HepG2 (cell line): ENCODE measurements at places on chromosomes 4 and X. TPM values are rescaled to one million over a fixed set of nuclear protein-coding genes. Genes with fewer than 3 reads are reported as not detected.

GRCh38 chr4:10960389-10960788, 275.8 kb upstream of the CLNK start:
- DNase-seq = no peak

DNA sequence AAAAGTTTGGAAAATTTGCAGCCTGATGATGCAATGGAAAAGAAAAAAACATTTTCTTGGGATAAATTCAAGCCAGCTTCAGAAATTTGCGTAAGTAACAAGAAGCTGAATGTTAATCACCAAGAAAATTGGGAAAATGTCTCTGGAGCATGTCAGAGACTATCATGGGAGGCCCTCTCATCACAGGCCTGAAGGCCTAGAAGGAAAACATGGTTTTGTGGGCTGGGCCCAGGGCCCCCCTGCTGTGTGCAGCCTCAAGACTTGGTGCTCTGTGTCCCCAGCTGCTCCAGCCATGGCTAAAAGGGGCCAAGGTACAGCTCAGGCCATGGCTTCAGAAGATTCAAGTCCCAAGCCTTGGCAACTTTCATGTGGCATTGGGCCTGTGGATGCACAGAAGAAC, 1049.8 kb upstream of the GRIA3 start:
- DNase-seq = no peak

DNA sequence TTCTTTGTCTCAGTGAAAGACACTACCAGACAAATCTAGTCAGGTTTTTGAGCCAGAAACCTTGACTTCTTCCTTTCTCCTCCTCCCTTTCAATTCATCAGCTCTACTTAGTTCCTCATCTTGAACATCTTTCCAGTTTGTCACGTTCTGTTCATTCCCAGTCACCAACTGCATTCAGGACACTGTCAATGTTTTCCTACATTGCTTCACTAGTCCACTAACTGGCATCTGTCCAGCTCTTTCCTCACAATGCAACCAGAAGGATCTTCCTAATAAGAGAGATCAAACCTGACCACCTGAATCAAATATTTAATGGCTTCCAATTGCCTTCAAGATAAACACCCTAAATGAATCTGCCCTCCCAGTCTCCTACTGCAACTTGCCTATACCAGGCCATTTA, 52.5 kb downstream of the SYNPO2 start:
- peak; percentile 18 for DNase-seq

GRCh38 chr4:86741846-86742245, 107.3 kb downstream of the SLC10A6 start:
- no peak for DNase-seq

- no peak for DNase-seq
Observed at GRCh38 chr4:126419266-126419665, 1104.5 kb downstream of the FAT4 start.

GRCh38 chr4:41297832-41298231, 41.1 kb downstream of the UCHL1 start:
- DNase-seq = no peak

DNA sequence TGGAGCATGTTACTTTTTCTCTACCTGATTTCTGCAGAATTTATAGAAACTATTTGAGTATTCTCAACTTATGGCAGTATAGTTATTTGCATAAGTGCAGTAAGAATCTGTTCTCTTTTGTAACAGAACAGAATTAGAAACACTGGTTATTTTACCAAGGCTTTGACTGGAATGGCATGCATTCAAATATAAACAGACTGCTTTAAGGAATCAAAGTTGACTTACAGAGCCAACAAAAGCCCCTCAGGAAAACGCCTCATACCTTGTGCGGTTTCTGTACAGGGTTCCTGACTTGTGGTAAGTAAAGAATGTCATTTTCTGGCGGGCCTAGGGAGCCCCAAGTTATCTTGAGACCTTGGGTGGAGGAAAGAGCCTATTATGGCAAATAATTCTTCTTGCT, 97.1 kb downstream of the GPR143 start:
- DNase-seq = no peak

DNA sequence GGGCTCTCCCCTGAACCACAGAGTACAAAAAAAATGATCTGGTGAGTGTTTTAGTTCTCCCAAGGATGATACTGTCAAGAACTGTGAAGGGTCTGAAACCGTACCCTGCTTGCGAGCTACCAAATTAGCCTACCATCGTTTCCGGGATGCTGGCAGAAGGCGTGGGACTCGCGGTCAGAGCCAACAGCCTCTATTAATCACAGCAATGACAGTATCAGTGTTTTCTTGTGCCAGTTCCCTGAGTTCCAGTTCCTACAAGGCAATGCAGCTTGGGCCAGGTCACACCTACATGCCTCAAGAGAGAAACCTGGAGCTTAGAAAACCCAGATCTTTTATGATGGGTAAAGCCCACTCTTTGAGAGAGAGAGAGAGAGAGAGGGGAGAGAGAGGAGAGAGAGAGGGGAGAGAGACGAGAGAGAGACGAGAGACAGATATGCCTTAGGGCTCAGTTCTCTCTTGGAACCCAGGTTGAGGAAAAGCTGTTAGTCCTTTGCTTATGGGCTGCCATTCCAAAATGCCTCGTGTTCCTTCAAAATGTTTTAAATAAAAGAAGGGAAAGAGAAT, 327.8 kb downstream of the ARHGAP10 start:
- DNase-seq = no peak

FAM184B gene
- 0.01 TPM in 1 of 2 replicates, not detected in the other for polyA plus RNA-seq

PDZD11 gene
- polyA plus RNA-seq = 42.9 and 47.0 TPM in 2 replicates

SPATA4 gene
- polyA plus RNA-seq = not detected in 2 replicates

DNA sequence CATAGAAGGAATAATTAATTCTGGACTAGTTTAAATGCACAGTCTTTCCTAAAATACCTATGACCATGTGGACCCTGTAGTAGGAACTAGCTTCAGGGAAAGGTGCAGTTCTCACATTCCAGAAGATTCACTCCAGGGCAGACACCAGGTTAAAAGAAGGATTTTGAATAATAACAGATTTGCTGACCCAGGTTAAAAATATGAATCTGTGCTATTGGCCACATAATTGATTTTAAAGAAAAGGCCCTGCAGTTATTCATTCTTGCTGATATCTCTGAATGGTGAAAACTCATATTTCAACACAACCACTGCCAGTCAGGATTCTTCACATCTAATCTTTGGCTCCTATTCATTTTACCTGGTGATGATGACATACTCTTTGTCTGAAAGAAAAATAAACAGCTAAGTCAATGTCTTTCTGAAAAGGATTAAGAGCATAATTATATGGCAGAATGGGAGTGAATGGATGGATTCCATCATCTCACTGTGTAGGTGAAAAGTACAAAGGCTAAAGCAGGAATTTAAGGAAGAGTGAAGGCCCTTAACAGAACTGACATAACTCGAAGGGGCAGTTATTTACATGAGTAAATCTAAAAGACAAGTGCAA, 432.8 kb downstream of the PDGFC start:
- no peak for DNase-seq

DNA sequence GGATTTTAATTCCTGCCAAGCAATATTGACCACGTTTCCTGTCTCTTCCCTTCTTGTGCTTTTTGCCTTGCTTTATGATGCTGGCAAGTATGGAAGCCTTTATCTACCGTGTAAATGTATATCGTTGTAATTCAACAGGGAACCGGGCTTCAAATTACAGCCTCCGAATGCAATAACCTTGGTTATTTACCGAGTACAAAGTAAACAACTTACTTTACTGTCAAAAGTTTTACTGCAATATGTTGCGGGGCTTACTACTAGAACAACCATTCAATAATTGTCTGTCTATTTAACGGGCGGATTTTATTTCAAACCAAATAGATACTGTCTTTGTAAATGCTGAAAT, 73.1 kb downstream of the PALLD start:
- DNase-seq = no peak

GPR34 gene
- not detected in 2 replicates for polyA plus RNA-seq

DNA sequence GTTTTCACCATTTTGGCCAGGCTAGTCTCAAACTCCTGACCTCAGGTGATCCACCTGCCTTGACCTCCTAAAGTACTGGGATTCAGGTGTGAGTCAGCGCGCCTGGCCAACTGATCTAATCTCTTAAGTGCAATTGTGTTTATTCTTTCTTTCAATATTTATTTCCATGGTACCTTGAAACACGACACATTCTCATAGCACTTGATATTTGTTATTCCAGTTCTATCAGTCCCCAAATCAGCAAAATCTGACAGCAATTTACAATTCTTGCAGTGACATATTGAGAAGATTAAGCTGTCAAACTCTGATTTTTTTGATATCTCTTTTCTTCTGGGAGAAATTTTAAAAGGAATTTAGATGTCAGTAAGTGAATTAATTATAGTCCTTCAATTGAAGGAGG, 218.1 kb upstream of the FAT4 start:
- no peak for DNase-seq

DNA sequence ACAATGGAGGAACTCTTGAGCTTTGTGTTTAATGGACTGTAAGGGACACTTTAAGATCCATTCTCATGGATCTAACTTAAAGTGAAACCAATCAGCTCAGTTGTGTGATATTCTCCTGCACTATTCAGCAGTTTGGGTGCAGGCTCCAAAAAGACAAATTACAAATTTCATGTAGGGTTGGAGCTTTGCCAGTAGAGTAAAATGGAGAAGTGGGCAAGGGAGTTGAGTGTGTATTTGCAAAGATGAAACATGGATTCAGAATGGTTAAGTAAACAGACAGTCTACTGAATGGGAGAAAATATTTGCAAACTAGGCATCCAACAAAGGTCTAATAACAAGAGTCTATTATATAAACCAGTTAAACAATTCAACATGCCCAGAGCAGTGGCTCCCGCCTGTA, 21.2 kb upstream of the MID2 start:
- DNase-seq = no peak

DNA sequence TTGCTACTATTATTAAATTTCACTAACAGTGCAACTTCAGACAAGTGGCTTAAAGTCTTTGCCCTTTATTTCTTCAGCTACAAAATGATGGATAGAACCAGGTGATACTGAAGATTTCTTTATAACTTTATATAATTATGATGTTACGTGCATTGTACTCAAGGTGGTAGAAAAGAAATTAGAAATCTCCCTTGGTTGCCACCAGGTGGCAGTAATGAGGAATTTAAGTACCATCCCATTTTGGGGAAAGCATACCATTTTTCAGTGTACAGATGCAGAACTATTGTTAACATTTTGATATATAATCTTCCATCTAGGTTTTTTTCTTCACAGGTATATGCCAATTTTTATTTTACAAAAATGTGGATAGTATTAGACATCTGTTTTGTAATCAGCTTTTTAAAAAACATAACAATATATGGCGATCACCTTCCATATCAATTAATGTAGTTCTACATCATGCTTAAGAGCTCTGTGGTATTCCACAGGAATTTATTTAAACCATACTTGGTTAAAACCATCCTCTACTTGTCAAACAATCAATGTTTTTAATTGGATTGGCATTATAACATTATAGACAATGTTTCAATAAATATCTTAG, 37.7 kb upstream of the RAB33B start:
- peak; percentile 28 for DNase-seq

MAGEA1 gene
- polyA plus RNA-seq = not detected in 2 replicates

DNA sequence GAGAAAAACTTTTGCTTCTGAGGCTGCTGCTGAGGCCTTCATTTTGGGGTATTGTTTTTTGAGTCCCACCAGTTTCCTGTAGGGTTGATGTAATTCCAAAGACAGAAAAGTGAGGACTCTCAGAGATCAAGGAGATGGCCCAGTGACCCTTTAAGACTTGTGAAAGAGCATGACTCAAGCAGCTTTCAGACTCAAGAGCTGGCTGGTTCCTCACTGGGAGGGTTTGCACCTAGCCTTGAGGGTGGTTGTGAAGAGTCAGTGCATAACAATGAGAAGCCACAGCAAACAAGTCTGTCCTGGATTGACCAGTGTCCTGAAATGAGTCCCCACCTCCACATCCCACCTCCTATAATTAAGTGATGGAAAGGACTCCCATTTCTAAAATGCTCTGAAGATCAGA, 89.2 kb downstream of the NHS start:
- no peak for DNase-seq

DNA sequence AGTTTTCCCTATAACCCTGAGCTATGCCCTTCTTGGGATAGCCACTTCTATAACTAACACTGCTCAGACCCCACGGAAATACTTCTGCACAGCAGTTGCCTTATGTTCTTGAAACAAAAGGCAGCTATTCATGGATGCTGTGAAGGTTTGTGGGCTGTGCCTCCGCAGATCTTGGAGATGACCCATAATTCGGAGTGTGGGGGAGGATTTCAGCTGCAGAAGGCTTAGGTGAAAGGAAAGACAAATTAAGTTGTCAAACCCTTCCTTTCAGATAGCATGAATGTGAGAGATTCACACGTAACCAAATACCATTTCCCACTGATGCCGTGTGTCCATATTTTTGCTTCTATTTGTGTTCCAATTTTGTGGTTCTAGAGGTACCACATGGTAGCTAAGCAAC, 38.1 kb upstream of the NYX start:
- no peak for DNase-seq

- DNase-seq = no peak
Observed at GRCh38 chr4:8220661-8221450, 21.8 kb downstream of the SH3TC1 start.

DNA sequence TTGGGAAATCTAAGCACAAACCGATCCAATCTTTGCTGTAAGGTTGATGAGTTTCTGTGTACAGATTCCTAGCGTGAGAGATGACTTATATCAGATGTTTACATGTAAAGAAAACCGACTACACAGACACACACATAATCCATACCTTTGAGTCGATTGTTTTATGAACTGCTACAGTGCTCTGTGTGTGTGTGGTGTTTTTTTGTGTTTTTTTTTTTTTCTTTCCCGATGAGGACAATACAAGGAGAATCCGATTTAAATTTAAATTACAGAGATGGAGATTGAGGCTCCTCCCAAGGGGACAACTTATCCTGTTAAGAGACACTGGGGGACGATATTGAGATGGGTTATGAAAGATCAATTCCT, 461 bp upstream of the SLC9A6 start:
- no peak for DNase-seq

DNA sequence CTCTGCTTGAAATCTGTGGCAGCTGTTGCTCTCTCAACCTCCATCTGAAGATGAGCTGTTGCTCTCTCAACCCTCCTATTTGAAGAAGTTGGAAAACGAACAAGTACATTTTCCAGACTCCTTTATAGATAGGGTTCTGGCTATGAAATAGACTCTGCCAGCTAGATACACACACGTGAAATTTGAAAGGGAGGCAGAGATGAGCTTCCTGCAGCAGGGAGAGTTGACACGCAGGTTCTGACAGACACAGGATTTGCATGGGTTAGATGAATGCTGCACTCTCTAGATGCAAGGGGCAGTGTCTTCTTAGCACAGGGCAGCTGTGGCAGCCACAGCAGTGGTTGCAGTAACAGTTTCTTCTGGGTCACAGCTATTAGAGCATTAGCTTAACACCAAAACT, 8.0 kb upstream of the PYURF start:
- no peak for DNase-seq

DNA sequence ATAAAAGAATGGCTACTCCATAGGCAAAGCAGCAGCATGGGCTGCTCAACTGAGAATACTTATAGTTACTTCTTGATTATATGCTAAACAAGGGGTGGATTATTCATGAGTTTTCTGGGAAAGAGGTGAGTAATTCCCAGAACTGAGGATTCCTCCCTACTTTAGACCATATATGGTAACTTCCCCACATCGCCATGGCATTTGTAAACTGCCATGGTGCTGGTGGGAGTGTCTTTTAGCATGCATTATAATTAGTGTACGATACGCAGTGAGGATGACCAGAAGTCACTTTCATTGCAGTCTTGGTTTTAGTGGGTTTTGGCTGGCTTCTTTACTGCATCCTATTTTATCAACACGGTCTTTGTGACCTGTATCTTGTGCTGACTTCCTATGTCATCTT, 141.5 kb downstream of the MAGEB17 start:
- DNase-seq = no peak

CSN2 gene
- 0.15 TPM in 1 of 2 replicates, not detected in the other for polyA plus RNA-seq

UBE2D3 gene
- polyA plus RNA-seq = 217 and 293 TPM in 2 replicates
